ENCODE measurements at places on chromosomes 6 and 20.
A peak's percentile ranks its signal among the peaks of the same experiment; 100 is the strongest.

- no peak for DNase-seq
Observed at GRCh38 chr6:5290097-5290496, 28.8 kb downstream of the FARS2 start.

GRCh38 chr6:53109612-53110011 is 39.0 kb downstream of the GCM1 start:
- no peak for DNase-seq

GRCh38 chr6:132368916-132369481 is 32.3 kb downstream of the MOXD1 start:
- no peak for DNase-seq

- DNase-seq = no peak
Observed at GRCh38 chr6:163199371-163199770, 215.1 kb upstream of the QKI start.

DNA sequence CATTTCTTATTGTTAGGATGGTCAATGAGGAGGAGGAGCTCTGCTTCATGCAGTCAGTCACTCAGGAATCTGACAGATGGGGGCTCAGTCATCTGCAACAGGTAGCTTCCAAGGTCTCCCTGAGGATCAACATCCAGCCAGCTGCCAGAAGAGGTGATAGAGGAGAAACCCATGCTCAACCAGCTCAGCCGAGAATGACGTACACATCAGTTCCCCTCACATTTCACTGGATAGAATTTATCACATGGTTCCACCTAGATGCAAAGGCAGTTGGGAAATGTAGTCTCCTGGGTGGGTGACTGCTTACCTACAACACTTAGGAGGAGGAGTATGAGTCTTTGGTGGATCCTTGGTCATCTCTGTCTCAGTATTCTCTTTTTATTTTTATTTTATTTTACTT is 144.5 kb downstream of the CEBPB start:
- peak; percentile 49 for DNase-seq

DNA sequence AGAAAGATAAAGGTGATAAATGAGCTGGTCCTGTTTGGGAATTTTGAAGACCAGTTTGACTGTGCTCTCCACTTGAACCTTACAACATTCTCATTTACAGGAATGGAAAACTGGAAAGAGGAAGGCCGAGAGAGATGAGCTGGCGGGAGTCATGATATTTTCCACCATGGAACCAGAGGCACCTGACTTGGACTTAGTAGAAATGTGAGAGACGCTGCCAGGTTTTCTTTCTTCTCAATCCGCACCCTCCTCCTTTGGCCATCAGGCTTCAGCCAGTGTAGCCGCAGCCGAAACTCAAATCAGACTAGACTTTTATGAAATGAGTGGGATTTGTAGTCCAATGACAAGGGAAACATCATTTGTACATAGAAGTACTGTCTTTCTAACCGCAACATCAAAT is 54.7 kb upstream of the SYNJ2 start:
- no peak for DNase-seq

DNA sequence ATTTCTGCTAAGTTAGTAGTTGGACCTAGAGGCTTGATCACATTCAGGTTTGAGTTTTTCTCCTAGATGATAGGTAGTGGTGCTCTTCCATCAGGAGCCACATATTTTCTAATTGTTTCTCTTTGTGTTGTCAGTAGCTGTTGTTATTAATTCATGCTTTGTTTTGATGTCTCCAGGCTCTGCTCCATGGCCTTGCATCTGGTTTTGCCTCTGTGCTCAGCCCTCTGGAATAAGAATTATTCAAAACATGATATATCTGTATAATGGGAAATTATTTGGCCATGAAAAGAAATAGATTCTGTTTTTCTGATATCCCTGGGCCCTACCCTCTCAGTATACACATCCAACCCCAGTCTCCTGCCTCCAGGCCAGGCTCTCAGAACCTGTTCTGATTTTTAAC is 184.8 kb downstream of the CDC5L start:
- DNase-seq = no peak

DNA sequence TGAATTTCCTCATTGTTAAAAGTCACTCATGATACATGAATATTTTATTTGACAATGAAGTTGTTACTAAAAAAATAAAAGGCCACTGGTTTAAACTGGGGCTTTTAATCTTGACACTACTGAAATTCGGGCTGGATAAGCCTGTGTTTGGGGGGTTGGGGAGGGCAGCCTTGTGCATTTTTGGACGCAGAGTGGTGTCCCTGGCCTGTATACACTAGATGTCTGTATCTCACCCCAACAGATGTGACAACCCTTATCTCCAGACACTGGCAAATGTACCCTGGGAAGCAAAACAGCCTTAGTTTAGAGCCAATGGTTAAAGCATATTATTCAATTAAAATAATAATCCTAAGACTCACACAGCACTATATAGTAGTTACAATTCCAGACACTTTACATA is 24.8 kb downstream of the MAN1A1 start:
- no peak for DNase-seq

DNA sequence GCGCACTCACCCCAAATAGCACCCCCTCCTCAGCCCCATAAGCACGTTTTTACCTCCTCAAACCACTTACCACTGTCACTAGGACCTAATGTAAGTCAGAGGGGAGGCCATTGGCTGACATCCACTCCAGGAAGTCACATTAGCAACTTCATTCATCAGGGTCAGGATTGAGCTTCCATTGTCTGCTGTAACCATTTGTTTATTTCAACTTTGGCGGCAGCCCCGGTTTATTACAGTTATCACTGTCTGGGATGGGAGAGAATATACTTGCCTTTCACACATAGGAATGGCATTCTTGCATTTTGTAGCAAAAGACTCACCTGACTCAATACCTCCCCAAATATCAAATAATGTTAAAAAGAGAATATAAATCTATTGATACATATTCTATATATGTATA is 38.3 kb downstream of the MAFB start:
- DNase-seq = no peak

GRCh38 chr6:37396571-37397180 is 36.3 kb upstream of the CMTR1 start:
- no peak for DNase-seq

- DNase-seq = no peak
Observed at GRCh38 chr6:101181006-101181405, 212.5 kb upstream of the GRIK2 start.

GRCh38 chr6:125316621-125317020 is 14.9 kb upstream of the HDDC2 start:
- no peak for DNase-seq

GRCh38 chr6:71012866-71013469 is 56.1 kb upstream of the B3GAT2 start:
- DNase-seq = peak; percentile 13

DNA sequence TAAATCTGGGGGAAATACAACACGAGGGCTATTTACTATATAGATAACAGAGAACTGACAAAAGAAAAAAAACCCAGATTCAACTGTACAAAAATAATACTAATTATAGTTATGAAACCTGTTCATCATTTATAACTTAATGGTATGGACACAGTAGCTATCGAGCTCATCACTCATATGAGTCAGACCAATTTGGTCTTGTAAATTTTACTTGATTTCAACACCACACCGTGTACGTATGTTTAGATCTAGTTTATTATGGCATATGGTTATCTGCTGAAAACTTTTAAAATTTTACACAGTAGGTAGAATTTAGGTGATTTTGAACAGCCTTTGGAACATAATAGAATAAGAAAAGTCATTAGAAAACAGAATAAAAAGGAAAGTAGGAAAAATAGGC is 5.5 kb downstream of the MYLK4 start:
- DNase-seq = no peak

Measured in activated CD4-positive, alpha-beta T cell treated with anti-CD3 and anti-CD28 coated beads for 36 hours (primary cell).